SW480 (cell line): ENCODE measurements at places on chromosomes 3 and 15.
A peak's percentile ranks its signal among the peaks of the same experiment; 100 is the strongest.

GRCh38 chr15:92822216-92823144 lies 77.6 kb upstream of the CHD2 start:
- no peak for DNase-seq

DNA sequence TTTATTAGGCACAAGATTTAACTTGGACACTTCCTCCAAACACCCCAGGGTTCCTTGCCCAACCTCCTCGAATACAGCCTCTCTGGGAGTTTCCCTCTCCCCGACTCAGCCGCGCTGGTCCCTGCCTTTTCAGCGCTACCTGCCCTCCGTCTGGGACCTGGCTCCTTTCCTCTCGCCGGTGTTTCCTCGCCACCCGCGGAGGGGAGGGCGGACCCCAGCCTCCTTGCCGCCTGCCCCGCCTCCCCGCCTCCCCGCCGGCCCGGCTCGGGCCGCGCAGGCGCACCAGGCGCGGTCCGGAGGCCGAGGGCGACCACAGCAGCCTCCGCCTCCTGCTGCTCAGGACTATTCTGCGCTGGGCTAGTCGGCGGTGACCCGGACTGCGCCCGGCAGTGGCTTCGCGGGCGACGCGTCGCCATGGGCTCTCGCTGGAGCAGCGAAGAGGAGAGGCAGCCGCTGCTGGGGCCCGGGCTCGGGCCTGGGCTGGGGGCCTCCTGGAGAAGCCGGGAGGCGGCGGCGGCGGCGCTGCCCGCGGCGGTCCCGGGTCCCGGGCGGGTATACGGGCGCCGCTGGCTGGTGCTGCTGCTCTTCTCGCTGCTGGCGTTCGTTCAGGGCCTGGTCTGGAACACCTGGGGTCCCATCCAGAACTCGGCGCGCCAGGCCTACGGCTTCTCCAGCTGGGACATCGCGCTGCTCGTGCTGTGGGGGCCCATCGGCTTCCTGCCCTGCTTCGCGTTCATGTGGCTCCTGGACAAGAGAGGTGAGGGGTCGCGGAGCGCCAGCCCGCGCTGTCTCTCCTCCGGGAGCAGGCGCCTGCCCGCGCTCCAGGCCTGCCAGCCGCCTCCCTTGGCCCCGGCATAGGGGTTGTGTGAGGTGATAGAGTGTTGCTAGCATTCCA lies at the start of gene SLC49A4:
Gene SLC49A4 (plus strand): TSS at position 291 of the 895 bp plus-strand sequence. CDS start 124 bp downstream, at position 415.
- peak; percentile 72 for DNase-seq

- DNase-seq = no peak
Measured at GRCh38 chr15:79919090-79919748, 22.4 kb upstream of the MTHFS start.

DNA sequence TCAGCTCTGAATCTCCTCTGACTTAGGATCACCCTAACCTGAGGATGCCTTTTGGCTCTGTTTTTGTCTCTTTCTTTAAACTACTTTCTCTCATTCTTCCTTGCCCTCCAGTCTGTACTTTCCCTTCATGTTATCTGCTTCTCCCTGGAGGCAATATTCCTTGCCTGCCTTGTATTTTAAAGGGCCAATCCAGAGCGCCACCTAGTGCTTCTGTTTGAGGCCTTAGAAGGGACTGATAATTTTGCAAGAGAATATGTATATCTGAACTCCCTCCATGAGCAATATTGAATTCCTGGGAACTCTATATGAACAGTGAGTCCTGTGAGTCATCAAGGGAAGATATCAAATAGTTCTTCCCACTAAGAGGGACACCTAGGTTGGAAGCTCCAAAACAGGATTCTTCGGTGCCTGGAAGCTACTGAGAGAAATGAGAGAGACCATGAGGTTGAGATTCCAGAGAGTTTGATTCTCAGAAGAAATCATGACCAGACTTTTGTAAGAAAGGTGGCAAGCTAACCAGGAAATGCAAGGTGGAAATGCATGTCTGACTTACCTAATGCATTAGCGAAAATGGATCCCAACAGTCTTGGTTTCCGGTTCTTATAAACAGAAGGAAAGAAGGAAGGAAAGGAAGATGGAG lies 203.8 kb upstream of the CD96 start:
- peak; percentile 62 for DNase-seq
